Trophoblast cell (in vitro differentiated cells and primary cell): ENCODE measurements at places on chromosomes 4 and X.
A peak's percentile ranks its signal among the peaks of the same experiment; 100 is the strongest.

- DNase-seq, result no peak
Measured at GRCh38 chr4:165079476-165079875, 25.8 kb downstream of the TRIM75 start.

DNA sequence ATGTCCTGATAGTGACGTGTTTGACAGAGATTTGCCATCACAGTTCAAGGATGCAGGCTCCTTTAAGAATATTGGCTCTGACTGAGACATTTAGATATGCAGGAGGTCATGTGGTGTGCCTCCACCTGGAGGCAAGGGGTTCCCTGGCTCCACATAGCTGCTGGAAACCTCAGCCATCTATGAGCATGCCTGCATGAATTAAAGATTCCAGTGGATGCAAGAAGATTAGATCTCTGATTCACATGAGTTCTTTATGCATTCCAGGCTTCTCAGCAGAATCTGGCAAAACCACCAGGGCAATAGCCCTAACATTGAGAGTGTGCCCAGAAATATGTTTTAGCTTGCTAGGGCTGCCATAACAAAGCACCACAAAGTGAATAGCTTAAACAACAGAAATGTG is 298.5 kb upstream of the AADAT start:
- no peak for DNase-seq

GRCh38 chr4:35689870-35690269 is 554.4 kb downstream of the ARAP2 start:
- peak; percentile 52 for DNase-seq

GRCh38 chr4:89708903-89709421 is 128.0 kb downstream of the SNCA start:
- no peak for DNase-seq

DNA sequence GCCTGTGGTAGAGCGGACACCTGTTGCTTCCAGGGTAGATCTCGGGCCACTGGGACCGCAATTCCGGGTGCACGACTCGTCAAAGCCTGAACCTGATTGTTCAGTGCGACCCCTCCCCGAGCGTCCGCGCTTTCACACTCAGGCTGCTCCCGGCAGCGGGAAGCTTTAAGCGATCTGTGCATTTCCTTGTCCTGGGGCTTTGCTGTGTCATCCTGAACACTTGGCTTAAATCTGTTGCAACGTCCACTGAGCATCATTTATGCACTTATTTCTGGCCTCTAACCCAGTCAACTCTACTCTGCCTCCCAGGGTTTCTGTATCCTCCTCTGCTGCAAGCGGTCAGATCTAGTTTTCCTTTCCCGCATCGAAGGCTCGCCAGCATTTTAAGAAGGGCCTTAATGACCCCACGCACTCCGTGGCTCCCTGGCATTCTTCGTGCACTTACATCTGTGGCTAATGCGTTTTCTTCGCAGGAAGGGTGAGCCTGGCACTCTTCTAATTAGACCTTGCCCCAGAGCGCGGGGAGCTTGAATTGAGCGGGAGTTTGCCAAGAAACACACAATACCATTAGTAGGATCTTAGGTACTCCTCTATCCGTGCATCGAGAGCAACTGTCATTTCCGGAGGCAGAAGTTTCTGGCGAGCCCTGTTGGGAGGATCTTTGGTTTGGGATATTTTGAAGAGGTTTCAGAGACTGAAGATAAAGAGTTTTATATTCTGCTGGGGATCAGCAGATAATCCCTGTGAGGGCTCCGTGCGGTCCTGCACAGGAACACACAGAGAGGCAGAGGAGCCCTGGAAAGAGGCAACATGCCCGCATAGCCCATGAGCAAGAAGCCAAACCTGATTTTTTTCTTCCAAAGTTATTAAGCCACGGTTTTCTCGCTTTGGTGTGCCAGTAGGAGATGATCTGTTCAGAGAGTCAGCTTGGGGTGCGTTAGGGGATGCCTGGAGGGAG is 654 bp upstream of the DDIT4L start:
- peak; percentile 4 for DNase-seq

- DNase-seq, result no peak
Measured at GRCh38 chr4:94892051-94892450, 134.3 kb downstream of the BMPR1B start.

DNA sequence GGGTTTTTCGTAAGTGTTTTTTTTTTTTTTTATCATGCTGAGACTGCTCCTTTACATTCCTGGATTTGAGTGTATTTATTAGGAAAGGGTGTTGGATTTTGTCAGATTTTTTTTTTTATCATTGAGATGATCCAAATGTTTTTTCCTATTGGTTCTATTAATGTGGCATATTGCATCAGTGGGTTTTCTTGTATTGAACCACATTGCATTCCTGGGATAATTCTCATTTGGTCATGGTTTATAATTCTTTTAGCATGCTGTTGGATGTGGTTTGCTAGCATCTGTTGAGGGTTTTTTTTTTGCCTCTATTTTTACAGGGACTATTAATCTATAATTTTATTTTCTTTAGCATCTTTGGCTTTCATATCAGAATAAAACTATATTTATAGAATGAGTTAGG is 28.8 kb downstream of the COL4A5 start:
- DNase-seq, result no peak

GRCh38 chr4:24000470-24000831 is 110.6 kb upstream of the PPARGC1A start:
- DNase-seq, result no peak

- no peak for DNase-seq
Measured at GRCh38 chrX:136438192-136438591, 49.6 kb upstream of the BRS3 start.

DNA sequence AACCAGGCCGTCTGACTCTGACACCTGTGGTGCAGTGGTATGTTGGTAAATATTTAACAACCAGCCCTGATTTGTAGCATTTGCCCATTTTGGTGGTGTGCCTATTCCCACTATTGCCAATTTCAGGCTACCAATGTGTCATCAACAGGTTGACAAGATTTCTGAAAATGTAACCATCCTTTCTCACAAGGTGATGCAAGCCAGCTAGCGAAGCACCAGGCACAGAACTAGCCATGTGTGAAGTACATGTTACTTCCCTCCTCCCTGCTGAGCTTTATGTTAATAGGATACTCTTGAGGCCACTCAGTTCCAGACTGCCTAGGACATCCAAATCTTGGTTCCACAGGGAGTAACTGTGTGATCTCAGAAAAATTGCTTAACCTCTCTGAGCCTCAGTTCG is 7.2 kb upstream of the MAMLD1 start:
- DNase-seq, result no peak

DNA sequence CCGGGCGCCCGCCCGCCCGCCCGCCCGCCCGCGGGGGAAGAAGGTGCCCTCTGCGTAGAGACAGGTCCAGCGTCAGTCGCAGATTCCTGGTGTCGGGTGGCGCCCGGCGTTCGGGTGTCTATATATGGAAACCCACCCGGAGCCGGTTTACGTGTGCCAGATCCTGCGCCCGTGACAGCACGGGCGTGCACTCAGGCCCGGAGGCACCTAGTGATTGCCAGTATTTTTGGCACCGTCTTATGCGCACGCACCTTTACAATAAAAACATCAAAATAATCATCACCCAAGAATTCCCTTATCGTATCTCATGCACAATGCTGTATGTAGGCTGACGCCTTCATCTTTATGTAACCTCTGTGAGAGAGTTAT is 519 bp downstream of the SLC25A4 start:
- DNase-seq, result peak; percentile 58

DNA sequence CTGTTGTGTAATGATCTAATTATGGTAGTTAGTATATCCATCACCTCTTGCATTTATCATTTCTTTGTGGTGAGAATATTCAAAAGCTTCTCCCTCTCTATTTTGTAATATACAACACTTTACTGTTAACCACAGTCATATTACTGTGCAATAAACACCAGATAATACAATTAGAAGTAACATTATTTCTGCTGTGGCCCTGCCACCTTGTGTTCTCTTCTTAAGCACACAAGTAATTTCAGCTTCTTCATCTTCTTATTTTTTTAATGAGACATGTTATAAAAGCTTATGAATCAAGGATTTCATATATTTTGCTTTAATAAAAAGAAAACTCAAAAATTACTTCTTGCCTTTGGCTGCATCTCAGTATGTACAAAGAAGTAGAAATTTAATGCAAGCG is 675.2 kb upstream of the INTU start:
- no peak for DNase-seq

DNA sequence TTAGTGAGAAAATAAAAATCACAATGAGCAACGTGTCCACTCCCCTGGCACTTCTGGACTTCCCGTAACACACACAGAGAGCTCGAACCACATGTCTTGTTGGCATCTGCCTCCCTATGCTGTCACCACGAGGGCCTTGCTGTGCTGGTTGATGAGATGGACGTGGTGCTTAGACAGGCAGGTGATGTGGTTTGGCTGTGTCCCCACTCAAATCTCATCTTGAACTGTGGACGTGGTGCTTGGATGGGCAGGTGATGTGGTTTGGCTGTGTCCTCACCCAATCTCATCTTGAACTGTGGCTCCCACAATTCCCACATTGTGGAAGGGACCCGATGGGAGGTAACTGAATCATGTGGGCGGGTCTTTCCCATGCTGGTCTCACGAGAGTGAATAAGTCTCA is 40.0 kb downstream of the FGFRL1 start:
- no peak for DNase-seq

DNA sequence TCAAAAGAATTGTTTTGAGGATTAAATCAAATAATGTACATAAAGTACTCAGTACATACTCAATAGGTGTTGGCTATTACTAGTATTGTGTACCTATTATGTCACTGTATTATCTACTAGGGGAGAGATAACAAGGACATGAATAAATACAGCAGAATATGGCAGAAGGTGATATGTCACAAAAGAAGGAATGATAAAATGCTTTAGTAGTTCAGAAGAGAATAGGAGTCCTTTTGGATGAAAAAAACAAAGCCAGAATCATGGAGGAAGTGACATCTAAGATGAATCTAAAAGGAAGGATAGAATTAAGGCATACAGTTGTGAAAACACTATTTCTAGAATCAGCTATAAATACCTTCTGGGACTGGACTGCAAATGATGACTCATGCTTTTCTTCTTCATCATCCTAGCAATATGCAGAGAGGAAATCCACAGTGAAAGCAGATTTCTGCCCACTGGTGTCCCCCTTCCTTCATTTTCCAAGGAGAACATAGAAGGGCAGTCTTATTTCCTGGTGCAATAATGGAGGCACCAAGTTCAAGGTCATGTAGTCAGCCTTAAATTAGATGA is 98.7 kb downstream of the GLUD2 start:
- DNase-seq, result no peak

GRCh38 chr4:108053251-108053711 is 63.6 kb downstream of the HADH start:
- DNase-seq, result no peak

GRCh38 chrX:131365766-131366165 is 76.7 kb upstream of the IGSF1 start:
- no peak for DNase-seq

- no peak for DNase-seq
Measured at GRCh38 chr4:42445038-42445437, 47.8 kb downstream of the SHISA3 start.

DNA sequence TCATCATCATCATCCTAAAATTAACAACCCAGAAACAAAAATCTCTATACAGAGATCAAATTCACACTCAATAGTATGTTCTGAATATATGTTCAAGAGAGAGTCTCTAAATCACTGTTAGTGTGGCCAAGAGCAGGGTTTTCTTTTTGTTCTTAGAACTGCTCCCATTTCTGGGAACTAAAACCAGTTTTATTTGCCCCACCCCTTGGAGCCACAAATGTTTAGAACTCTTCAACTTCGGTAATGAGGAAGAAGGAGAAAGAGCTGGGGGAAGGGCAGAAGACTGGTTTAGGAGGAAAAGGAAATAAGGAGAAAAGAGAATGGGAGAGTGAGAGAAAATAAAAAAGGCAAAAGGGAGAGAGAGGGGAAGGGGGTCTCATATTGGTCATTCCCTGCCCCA is 32.3 kb downstream of the CYBB start:
- no peak for DNase-seq

DNA sequence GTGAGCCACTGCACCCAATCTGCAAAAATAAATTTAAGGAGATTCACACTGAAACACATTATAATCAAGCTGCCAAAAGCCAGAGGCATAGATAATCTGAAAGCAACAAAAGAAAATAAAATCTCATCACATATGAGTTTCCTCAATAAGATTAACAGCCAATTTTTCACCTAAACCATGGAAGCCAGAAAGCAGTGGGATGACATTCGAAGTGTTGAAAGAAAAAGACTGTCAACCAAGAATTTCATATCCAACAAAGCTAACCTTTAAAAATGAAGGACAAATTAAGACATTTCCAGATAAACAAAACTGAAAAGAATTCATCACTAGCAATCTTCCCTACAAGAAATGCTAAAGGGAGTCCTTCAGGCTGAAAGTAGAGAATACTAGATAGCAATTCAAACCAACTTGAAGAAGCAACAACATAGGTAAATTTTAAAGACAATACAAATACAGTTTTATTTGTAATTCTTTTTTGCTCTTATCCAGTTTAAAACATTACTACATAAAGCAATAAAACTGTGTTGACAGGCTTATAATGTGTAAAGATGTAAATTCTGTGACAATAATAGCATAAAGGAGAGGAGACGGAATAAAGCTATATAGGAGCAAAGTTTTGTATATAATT is 23.1 kb upstream of the KLHL8 start:
- no peak for DNase-seq

GRCh38 chr4:109301651-109302360 is 652 bp downstream of the COL25A1 start:
- DNase-seq, result no peak

DNA sequence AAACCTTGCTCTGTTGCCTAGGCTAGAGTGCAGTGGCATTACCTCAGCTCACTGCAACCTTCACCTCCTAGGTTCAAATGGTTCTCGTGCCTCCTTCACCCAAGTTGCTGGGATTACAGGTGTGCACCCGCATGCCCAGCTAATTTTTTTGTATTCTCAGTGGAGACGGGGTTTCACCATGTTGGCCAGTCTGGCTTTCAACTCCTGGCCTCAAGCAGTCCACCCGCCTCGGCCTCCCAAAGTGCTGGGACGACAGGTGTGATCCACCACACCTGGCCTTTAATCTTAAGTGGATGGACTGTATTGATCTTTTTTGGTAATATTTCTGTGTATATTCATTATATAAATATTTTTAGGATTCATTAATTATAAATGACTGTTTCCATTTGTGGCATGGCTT is 158.7 kb upstream of the CXorf51A start:
- DNase-seq, result no peak

DNA sequence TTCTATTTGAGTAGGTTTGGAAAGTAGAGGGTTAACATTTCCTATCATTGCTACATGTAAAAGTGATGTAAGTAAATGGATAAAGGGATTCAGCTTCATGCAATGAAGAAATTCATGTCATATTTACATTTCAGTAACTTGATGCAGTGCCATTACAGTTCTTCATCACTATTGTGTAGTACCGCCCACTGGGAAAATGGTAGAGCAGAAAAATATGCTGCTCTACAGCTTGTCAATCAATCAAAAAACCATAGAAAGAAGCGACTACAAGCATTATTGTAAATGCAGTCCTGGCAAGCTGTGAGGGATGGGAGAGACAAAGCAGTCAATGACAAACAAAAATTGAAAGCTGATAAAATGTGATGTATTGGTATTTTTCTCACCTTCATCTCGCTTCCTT is 1597.9 kb downstream of the RPA4 start:
- no peak for DNase-seq

GRCh38 chrX:23854945-23855344 is 52.8 kb downstream of the APOO start:
- peak; percentile 53 for DNase-seq
